ENCODE measurements at places on chromosomes 7 and 10.

DNA sequence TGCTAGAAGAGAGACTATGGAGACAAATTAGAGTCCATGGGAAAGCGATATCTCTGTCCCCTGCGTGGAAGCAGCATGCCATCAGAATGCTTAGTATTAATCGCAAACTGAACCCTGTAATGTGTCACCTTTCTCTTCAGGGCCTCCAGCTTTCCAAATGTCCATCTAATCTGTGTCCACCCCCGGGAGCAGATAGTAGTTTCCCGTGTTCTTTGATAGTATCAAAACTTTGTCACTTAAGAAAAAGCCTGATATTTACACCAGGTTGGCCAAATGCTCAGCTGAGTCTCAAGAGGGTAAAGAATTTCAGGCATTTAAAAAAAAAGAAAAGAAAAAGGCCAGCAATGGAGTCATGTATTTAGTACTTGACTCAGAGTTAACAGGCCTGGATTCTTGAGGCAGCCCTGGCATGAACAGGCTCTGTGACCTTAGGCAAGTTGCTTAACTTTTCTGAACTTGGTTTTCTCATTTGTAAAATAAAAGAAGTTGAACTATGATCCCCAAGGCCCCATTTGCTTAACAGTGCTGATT lies 10.4 kb upstream of the GSAP start:
- peak; percentile 37 for DNase-seq

DNA sequence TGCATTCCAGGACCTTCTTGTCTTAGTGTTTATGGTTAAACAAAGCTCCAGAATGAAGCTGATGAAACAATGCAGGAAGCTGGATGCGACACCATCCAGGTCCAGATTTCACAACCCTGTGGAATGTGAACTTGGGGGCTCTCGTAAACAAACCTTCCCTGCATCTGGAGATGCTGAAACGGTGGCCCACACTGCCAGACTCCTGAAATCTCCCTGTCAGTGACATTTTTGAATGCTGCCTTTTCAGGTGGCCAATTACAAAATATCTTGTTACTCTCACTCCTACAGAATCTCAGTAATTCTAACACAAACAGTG lies 18.8 kb downstream of the VIPR2 start:
- DNase-seq = no peak

DNA sequence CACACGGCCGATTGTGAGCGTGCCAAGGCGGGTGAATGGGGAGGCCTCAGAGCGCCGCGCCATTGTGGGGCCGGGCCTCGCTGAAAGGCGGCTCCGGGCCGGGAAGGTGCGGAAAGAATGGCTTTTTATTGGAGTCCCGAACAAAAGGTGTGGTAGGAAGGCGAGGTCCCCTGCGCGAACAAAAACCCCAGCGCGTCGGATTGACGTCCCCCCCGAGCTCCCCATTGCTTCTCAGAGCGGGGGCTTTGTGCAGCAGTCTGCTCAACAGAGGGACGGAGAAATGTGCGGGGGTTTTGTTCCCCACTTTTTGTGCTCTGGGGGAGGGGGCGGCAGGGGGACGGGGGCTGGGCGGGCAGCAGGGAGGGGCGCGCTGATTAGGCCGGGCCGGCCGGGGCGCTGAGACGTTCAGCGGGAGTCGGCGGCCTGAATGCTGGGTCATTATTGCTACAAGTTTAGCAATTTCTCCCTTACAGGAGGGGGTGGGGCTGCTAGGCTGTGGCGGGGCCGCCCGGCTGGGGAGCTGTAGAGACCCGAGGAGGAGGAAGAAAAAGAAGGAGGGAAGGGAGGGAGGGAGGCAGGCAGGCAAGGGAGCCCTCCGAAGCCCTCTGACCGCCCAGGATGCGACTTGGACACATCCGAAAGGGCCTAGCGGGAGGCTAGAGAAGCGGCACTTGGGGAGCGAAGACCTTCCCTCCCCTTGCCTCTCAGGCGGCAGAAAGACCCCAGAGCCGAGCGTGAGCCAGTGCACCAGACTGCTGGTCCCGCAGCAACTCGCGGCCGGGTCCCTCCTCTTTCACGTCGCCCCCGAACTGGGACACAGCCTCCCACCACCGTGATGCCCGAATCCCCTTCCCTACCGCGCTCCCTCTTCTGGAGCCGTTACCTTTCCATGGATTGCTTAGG lies 4.6 kb downstream of the NKX2-3 start:
- DNase-seq = no peak

GRCh38 chr10:61793760-61794703 lies 107.5 kb upstream of the ARID5B start:
- no peak for DNase-seq

GRCh38 chr10:73840056-73840402 lies 28.6 kb upstream of the NDST2 start:
- DNase-seq = no peak

DNA sequence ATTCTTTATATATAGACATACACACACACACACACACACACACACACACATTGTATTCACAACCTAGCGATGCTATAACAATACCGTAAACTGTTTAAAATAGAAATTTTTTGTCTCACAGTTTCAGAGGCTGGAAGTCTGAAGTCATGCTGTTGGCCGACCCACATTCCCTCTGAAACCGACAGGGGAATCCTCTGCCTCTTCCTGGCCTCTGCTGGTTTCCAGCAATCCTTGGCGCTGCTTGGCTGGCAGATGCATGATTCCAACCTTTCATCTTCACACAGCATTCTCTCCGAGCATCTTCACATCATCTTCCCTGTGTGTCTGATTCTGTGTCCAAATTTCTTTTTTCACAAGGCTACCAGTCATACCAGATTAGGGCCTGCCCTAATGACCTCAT lies 94.8 kb downstream of the CCDC71L start:
- no peak for DNase-seq

DNA sequence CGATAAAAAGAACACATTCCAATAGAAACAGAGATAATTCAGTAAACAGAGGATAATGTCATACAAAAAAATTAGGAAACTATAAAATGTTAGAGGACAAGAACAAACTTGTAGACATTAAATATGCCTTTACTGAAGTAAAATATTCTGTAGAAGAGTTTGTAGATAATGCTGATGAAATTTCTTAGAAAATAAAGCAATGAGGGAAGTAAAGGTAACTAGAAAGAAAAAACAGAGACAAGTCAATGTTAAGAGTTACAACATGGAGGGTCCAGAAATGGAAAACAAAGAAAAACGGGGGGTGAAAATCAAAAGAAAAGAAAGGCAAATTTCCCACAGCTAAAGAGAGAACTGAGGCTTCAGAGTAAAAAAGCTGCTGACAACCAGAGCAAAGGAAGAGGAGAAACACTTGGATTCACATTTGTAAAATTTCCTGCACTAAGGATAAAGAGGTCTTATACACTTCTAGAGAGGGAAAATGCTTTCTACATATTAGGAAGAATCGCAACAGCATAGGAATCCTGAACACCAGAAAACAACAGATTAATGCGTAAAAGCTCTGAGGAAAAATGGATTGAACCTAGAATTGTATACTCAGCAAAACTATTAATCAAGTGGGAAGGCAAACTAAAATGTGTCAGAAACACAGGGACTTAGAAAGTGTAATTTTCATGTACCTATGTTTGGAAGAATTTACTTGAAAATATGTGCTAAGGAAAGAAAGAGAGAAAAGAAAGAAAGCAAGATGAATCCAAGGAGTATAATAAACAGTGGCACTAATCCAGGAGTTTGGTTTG lies 55.0 kb upstream of the AGR3 start:
- no peak for DNase-seq

DNA sequence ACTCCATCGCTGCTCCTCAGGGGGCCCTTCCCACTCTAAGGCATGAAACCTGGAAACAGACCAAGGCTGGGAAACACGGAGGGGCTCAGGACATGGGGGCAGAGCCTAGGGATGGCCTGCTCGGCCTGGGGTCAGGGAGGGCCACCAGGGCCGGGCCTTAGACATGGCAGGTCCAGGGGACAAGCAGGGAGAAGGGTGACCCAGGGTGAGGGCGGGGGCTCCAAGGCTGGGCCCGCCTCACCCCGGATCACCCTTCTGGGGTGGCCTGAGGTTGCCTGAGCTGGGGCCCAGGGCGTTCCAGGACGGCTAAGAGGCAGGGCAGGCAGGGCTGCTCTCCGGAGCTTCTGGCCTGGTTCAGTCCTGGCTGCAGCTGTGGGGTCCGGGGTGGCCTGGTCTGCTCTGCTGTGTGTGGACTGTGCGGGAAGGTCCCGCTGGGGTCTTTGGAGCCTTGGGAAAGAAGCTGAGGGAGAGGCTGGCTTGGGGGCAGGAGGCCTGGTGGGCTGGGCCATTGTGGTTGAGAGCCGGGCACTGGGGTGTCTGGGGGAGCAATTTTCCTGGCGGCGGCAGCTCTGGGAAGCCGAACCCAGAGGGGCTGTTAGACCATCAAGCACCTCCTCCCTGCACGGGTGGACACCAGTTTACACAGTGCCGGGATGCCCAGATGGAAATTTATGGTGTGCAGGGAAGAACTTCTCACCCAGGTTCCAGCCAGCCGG lies 52.2 kb downstream of the UNCX start:
- no peak for DNase-seq

DNA sequence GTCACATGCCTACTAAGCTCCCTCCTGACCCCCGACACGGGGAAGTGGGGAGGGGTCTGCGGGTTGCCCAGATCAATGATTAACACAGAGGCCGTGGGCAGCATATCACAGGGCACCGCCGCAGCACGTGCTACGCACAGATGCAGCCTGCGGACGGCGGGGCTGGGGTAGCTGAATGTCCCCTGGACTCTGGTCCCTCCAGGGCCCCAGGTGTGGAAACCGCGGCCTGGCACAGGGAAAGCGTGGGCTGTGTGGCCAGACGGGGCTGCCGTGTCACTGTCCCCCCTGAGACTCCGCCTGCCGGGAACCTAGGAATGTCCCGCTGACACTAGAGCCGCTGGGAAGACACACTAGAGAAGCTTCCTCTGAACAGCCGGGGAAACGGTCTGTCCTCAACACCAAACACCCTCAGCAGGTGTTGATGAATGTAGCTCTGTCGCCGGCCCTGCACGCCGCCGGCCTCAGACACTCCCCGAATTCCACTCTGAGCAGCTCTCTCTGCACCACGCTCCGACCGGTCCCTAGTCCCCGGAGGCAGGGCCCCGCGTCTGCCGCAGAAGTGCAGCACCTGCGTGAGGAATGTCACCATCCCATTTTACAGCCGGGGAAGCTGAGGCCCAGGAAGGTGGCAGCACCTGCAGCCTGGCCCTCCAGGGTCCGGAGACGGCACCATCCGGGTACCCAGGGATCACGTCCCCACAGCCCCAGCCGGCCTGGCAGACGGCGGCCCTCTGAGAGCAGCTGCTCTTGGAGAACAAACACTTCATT lies 33.4 kb upstream of the PDGFA start:
- DNase-seq = no peak

DNA sequence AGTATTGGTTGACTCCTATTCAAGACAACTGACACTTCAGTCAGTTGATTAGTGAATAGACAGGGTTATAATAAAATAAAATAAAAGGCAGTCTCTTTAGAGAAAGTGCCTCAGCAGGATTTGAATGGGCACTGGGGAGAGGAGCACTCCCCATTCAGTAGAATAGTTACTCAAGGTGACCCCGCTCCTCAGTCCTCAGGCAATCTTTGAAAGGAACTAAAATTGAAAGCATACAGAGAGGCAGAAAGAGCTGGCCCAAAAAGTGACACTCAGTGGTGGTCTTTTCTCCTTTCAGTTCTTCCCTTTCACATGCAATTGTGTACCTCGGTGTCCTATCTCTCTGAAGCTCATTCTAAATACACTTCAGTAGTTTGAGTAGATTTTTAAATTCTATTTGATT lies 47.4 kb upstream of the MACC1 start:
- no peak for DNase-seq

GRCh38 chr10:106189292-106189691 lies 975.2 kb downstream of the SORCS1 start:
- DNase-seq = peak; percentile 30

GRCh38 chr10:119375574-119376272 lies 166.8 kb downstream of the RGS10 start:
- DNase-seq = no peak

DNA sequence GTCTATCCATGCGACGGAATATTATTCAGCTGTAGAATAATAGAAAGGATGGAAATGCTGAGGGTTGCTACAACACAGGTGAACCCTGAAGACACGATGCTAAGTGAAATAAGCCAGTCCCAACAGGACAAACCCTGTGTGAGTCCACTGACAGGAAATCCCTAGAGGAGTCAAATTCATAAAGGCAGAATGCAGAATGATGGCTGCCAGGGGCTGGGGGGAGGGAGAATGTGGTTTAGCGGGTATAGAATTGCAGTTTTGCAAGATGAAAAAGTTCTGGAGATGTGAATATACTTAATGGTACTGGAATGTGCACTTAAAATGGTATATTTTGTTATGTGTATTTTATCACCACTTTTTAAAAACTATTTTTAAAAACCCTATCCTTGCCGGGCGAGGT lies 36.9 kb upstream of the DOCK1 start:
- DNase-seq = no peak

- DNase-seq = no peak
Measured at GRCh38 chr10:8338177-8338766, 283.8 kb downstream of the GATA3 start.

- no peak for DNase-seq
Measured at GRCh38 chr7:11478426-11478825, 353.6 kb downstream of the THSD7A start.

DNA sequence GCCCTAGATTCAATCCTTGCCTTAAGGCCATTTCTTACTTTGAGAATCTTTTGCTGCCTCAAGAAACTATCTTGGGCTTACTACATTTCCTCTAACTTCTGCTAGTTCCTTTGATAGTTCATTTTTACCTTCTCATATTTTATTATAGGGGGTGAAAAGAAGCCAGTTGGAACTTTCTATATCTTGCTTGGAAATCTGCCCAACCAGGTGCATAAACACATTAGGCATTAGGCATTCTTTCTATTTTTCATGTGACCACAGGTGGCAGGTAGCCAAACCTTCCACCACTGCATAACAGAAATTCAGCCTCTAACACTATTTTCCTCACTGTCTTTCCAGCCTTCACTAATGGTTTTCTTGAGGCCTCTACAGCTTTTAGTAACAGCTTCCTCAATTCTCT lies 300.0 kb upstream of the SP8 start:
- no peak for DNase-seq

DNA sequence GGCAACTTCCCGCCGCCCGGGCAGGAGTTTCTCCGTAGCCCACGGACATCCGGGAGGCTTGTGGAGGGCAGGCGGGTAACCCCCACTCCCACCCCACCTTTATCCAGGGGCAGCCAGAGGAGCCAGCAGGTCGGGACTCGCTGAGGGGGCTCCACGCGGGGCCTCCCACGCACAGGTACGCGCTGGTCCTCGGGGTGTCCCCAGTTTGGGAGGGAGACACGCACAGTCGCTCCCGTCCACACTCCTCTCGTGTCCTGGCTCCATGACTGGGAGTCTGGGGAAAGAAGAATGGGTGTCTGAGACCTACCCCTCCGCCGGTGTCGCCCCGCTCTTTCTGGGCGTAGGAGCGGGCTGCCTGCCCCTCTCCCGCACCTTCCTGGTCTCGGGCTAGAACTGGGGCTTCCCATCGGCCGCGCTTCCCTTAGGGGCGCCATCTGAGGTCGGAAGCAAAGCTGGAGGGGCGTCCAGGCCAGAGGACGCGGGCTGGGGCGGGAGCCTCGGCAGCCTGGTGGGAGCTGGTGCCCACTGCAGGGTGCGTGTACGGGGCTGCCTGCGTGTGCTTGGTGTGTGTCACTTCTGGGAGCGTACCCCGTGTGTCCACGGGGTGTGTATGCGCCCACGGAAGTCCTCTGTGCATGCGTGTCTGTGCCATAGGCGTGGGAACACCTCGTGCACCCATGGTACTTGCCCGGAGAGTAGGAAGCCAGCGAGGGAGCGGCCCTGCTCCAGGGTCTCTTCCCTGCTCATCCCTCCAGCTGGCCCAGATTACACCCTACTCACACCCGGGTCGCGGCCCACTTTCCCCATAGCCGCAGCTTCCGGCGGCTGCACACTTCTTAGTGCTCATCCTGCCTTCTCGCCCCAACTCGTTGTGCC lies 73.0 kb upstream of the LEP start:
- DNase-seq = no peak
